ENCODE measurements at places on chromosomes 4 and X. TPM values are rescaled to one million over a fixed set of nuclear protein-coding genes. Genes with fewer than 3 reads are reported as not detected.

The FRMPD3 gene
- total RNA-seq = not detected

The PNCK gene
- 5.1 TPM for total RNA-seq

The GPRASP3 gene
- 4.9 TPM for total RNA-seq

The FGF16 gene
- total RNA-seq = not detected

The USP27X gene
- total RNA-seq = 4.5 TPM

The CENPC gene
- total RNA-seq = 15.8 TPM

The KIAA1210 gene
- total RNA-seq = not detected

The DMP1 gene
- not detected for total RNA-seq

The MAGEA9B gene
- total RNA-seq = not detected

The CT45A5 gene
- not detected for total RNA-seq

The CD38 gene
- not detected for total RNA-seq

The NLGN3 gene
- 0.51 TPM for total RNA-seq

The NDST3 gene
- total RNA-seq = 3.2 TPM

The SPIN2A gene
- total RNA-seq = 2.5 TPM

The NSG1 gene
- total RNA-seq = not detected

The AVPR2 gene
- not detected for total RNA-seq

The NPY2R gene
- not detected for total RNA-seq

The WDR45 gene
- 91.3 TPM for total RNA-seq

The ZNF185 gene
- 8.0 TPM for total RNA-seq

The POU3F4 gene
- total RNA-seq = not detected

The FSTL5 gene
- total RNA-seq = not detected

The NMU gene
- not detected for total RNA-seq

The ARMCX2 gene
- 60.4 TPM for total RNA-seq

The FAM9C gene
- not detected for total RNA-seq

The SLC34A2 gene
- total RNA-seq = not detected

The SGMS2 gene
- 17.1 TPM for total RNA-seq

The FGG gene
- not detected for total RNA-seq

The PASD1 gene
- not detected for total RNA-seq

The MAGED4B gene
- 131 TPM for total RNA-seq

The TEX13A gene
- not detected for total RNA-seq

The CCKAR gene
- not detected for total RNA-seq

The CCNA2 gene
- total RNA-seq = 10.6 TPM

The CLGN gene
- not detected for total RNA-seq

The MRPS18C gene
- total RNA-seq = 38.9 TPM

The CNOT6L gene
- total RNA-seq = 28.6 TPM

The TMA16 gene
- 30.8 TPM for total RNA-seq

The CXCL6 gene
- 35.3 TPM for total RNA-seq

The NDST4 gene
- total RNA-seq = 5.1 TPM

The NOX1 gene
- total RNA-seq = not detected

The PAGE2 gene
- total RNA-seq = not detected

The HTN1 gene
- not detected for total RNA-seq

The SYNPO2 gene
- 4.1 TPM for total RNA-seq

The NAT8L gene
- total RNA-seq = 0.64 TPM

The MAGEB6 gene
- total RNA-seq = not detected

The PROM1 gene
- total RNA-seq = not detected

The DNAAF6 gene
- total RNA-seq = not detected

The MYOZ2 gene
- not detected for total RNA-seq

The SPANXB1 gene
- total RNA-seq = not detected

The FAM47E gene
- total RNA-seq = 0.55 TPM

The FGF2 gene
- 29.2 TPM for total RNA-seq

The ITIH6 gene
- not detected for total RNA-seq

The NLGN4X gene
- not detected for total RNA-seq

The DSPP gene
- total RNA-seq = not detected

The MFAP3L gene
- 2.1 TPM for total RNA-seq

The UPF3B gene
- 8.3 TPM for total RNA-seq

The ANXA3 gene
- total RNA-seq = 0.97 TPM

The DGAT2L6 gene
- total RNA-seq = not detected
